ENCODE measurements at places on chromosomes 7 and 10.

DNA sequence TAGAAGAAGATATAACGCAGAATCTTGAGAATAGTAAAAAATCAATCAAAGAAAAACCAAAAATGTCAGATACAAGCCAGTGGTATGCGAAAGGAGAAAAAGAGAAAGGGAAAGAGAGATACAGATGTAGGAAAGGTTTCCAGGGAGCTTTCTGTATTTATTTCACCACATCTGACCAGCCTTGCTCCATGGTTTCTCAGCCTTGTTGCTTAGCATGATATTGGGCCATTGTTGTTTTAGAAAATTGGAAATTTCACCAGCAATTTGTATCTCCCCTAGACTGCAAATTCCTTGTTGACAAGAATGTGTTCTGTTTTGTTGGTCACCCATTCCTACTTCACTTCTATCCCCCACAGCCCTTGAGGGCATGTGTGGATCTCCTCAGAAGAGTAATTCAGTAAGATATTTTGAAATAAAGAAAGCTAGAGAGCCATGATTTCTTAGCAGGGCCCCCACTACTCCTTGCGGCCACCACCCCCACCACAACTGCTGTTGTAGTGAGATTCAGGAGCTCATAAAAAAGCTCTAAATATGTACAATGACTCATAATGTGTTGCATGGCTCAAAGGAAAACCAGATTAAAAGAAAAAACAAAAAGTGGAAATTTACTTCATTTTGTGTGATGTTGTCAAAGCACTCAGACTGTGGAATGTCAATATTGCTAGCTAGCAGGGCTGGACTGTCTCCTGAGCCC, 138.7 kb downstream of the CHRM2 start:
- DNase-seq = no peak

DNA sequence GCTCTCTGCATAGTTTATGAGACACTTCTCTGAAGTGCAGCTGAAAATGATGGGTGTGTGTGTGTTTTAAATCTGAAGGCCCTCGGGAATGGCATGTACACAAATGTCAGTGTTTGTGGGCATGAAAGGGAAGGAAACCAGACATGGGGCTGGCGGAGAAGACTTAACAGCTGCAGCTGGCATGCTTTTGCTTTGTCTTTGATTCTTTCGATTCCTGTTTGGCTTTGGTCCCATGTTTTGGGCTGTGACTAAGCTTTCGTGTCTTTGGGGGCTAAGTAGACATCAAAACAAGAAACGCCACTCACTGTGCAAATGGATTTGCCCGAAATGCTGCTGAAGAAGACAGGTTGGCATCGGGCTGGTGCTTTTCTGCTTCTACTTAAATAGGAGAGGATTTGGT, 179.3 kb downstream of the PFKFB3 start:
- no peak for DNase-seq

DNA sequence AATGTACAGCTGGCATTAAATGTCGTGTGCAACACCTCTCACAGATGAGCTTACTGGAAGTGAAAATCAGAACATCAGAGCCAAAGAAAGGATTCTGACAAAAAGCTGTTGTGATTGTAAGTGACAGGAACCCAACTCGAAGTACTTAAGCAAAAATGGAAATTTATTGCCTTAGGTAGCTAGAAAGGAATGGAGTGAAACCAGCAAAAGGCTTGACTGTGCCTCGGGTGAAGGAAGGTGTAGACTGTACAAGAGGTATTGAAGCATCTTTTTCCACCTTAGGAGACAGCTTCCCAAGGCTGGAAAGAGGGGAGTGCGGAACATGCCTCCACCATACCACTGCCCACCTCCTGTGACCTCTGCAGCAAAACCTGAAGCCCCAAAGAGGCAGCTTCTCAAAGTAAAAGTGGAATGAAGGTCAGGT, 27.3 kb upstream of the ITGB1 start:
- no peak for DNase-seq

DNA sequence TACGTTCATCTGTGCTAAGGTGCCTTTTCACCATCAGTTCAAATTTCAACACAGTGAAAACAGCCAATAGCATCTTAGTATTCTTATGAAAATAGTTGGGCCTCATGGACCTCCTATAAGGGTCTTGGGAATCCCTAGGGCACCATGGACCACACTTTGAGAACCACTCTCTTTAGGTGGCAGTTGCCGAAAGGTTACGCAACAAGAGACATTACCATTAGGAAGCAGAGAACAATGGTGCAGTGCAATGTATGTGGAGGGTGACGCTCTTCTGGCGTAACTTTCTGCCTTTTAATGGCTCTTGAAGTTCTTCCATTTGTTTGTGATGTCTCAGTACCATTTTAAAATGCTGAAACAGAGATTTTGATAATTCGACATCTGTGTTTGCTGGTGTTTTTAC, 131.1 kb downstream of the CNNM2 start:
- no peak for DNase-seq

- no peak for DNase-seq
These were observed 32.0 kb downstream of the GRID1 start for GRCh38 chr10:86334488-86335085.

DNA sequence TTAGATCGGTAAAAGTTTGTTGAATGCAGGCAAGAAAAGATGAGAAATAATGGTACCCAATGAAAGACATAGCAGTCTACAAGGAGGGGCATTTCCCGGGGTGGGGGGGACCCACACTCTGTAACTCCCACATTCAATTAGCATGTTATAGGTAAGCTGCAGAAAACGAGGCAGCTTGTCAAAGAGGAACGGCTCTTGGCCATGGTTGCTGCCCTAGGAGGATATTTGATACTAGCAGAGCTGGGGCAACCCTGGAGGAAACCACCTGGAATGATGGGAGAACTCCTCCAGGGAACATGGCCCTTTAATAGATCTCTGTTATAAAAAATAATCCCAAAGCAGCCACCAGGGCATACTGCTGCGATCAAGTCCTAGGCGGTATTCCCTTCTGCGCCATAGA, 98.5 kb downstream of the EGFR start:
- DNase-seq = no peak

Measured in NCI-H187 (cell line).